Activated CD8-positive, alpha-beta memory T cell treated with anti-CD3 and anti-CD28 coated beads, Interleukin-2, amount 50 U/mL, for 4 hours (primary cell): ENCODE measurements at places on chromosomes 1 and 21.

DNA sequence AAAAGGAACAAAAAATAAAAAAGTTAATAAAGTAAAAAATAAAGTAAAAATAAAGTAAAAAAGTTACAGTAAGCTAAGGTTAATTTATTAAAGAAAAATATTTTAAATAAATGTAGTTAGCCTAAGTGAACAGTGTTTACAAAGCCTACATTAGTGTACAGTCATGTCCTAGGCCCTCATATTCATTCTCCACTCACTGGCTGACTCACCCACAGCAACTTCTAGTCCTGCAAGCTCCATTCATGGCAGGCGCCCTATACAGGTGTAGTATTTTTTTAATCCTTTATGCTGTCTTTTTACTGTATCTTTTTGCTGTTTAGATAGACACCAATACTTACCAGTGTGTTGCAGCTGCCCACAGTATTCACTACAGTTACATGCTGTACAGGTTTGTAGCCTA, 12.4 kb downstream of the ADAR start:
- DNase-seq, result no peak

DNA sequence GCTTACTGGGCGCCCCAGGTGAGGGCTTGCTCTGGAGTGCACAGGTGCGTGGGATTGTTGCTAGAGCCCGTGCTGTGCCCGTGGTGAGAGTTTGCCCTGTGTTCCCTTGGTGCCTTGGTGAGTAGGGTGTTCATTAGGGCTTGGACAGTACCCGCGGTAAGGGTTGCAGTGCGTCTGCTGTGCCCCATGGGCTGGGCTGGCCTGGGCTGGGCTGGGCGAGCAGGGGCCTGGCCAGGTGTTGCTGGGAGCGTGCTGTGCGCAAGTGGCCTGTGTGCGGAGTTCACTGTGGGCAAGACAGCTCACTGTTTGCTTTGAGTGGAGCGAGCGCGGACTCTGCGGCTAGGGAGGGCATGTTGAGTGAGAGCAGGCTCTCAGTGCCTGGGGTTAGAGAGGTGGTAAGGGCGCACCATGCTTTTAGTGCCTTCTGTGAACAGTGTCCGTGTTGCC, 725 bp downstream of the CR1L start:
- no peak for DNase-seq

DNA sequence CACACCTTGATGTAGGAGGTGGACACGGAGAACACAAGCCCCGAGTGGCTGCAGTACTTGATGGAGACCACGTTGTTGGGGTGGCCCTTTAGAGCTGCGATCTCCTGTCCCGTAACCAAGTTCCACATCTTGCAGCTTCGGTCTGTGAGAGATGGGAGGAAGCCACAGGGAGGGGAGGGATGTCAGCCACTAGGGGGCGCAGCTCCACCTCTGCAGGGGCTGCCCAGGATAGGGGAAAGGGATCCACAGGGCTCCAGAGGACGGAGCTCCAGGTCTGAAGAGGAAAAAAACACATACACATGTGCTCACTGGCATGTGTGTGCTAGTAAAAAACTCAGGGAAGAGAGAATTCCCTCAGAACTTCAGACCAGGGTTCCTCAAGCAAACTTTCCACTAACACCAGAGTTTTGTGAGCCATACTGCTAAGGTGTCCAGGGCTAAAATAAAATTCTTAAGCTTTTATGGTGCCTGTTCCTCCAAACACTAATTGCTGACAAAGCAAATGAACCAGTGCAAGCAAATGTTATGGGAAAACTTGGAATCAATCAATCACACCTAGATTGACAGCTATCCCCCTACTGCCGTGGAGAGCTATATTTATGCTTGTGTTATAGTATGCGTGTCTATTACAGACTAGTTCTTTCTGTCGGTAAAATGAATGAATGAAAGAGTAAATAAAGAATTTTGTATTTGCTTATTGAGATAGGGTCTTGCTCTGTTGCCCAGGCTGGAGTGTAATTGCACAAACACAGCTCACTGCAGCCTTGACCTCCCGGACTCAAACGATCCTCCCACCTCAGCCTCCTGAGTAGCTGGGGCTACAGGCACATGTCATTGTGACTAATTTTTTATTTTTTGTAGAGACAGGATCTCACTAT, 43.7 kb downstream of the KIF21B start:
- DNase-seq, result peak; percentile 66

DNA sequence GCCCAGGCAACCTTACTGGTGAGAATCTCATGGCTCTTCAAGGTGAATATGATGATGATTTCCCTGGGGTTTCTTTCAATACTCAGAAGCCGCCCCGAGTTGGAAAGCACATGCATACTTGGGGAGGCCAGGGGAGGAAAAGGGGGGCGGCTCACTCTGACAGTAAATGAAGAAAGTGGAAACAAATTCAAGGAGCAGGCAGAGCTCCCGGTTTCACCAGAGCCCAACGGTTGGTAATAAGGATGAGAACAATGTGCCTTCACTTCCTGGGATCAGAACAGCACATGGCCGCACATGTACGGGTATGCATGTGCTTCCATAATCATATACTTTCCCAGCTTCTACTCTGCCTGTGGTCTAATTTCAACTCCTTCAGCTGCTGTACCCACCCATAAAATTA, 3.8 kb upstream of the ARHGEF2 start:
- no peak for DNase-seq

GRCh38 chr1:152035539-152036266, 1.1 kb downstream of the S100A11 start:
- no peak for DNase-seq

DNA sequence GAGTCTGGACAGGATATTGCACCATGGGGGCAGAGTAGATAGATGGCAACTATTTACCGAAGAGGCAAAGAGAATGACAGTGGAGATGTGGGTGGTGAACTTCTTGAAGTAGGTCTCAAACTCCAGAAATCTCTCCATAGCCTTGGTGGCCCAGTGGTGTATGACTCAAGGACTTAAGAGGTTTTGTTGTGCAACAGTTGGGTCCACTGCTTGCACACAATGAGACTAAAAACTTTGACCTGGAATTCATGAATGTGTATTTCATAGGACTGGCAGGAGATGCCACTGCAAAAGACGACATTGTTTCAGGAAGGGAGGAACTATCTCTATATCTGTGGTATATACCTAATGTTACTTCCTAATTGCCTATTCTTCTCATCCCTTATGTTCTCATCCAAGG, 75.9 kb downstream of the ZSCAN20 start:
- DNase-seq, result no peak

GRCh38 chr1:225437710-225438437, 10.0 kb upstream of the LBR start:
- no peak for DNase-seq

- DNase-seq, result no peak
Measured at GRCh38 chr1:228684607-228685006, 50.7 kb upstream of the RHOU start.

GRCh38 chr1:183914276-183914675, 109.4 kb downstream of the RGL1 start:
- no peak for DNase-seq
